CD8-positive, alpha-beta T cell (primary cell): ENCODE measurements at places on chromosomes 3 and 15. TPM values are rescaled to one million over a fixed set of nuclear protein-coding genes. Genes with fewer than 3 reads are reported as not detected.

Gene CXCR6
- 11.0 TPM for total RNA-seq

Gene CYP11A1
- not detected for total RNA-seq

Gene RASL12
- total RNA-seq: not detected

Gene CHDH
- not detected for total RNA-seq
